Breast epithelium (tissue), 4 donors: ENCODE measurements at places on chromosomes 6 and 20. TPM values are rescaled to one million over a fixed set of nuclear protein-coding genes. Genes with fewer than 3 reads are reported as not detected.
A peak's percentile ranks its signal among the peaks of the same experiment; 100 is the strongest.

Gene TRAPPC3L
- total RNA-seq: 0.80 TPM

Gene SIRPD
- total RNA-seq: not detected

- DNase-seq: no peak
- H3K27me3 ChIP-seq: no peaks in the 10 kb centered on the region
- peaks cover 3% of the 10 kb centered on the region for H3K4me1 ChIP-seq
- H3K4me3 ChIP-seq: no peak overlapping the region
- no peak overlapping the region for H3K27ac ChIP-seq
Observed at GRCh38 chr20:3710011-3710466, 2.4 kb downstream of the SIGLEC1 start.

GRCh38 chr6:53168516-53169267 is 20.1 kb upstream of the GCM1 start:
- H3K4me1 ChIP-seq: no peaks in the 10 kb centered on the region
- no peaks in the 10 kb centered on the region for H3K36me3 ChIP-seq
- H3K4me3 ChIP-seq: no peak overlapping the region
- no peak for DNase-seq

DNA sequence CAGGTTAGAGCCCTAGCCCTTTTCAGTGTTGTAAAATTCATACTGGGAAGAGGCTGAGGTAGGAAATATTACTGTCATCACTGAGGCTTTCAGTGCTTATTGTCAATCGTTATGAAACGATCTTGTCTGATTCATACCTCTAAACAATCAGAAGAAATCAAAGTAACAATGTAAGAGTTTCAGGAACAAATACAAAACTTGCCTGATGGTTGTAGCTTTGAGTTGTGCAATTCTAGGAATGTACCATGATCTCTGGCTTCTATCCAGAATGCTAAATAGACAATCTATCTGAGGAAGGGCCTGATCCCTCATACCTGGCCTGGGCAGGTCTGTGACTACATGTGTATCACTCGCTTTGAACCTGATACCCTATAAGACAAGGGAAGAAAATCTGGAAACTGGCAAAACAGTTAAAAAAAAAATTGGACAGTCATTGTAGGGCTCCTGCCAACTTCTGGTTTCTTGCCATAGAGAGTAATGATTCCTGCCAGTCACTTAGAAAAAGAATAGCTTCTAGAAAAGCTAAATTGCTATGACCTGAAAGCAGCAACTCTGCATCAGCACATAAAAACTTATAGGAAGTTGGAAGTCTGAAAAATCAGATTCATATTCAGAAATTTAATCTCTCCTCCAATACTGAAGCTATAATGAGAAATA is 234.7 kb downstream of the BTBD9 start:
- H3K27ac ChIP-seq: peak overlapping the region; percentile 62
- H3K4me3 ChIP-seq: no peak overlapping the region
- H3K27me3 ChIP-seq: no peaks in the 10 kb centered on the region
- DNase-seq: no peak

DNA sequence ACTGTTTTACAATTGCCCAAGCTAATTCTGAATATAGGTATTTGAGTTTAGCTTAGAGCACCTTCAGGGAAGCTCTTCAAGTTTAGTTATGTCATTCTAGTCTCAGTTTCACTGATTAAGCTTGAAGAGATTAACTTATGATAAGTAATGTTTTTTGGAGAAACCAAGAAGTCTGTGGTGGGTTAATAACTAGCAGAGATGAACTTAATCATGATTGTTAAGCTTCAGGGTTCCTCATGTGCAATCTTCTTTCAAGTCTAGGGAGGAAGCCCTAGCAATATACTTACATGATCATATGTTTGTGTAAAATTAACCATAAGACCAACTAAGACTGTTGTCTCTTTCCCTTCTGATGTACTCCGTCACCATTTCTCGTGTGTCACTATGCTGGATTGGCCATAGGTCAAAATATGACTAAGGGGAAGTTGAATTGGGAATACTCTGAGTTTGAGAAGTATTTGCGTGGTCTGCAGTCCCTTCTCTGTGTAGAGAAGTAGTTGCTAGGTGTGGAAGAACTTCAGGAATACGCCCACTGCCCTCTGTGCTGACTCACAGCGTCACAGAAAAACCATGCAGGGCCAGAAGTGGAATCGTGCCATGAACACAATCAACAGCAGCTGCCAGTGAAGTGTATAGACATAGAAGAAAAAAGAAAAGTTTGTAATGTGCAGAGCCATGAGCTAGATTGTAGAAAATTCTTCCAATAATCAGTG is 88.3 kb downstream of the SH3BGRL2 start:
- H3K4me3 ChIP-seq: no peak overlapping the region
- no peaks in the 10 kb centered on the region for H3K36me3 ChIP-seq
- H3K27me3 ChIP-seq: no peaks in the 10 kb centered on the region
- DNase-seq: no peak

GRCh38 chr6:69044534-69044933 is 409.5 kb downstream of the ADGRB3 start:
- no peak overlapping the region for H3K4me3 ChIP-seq
- no peak for DNase-seq

GRCh38 chr20:10179574-10180298 is 38.9 kb upstream of the SNAP25 start:
- H3K27ac ChIP-seq: no peak overlapping the region
- no peaks in the 10 kb centered on the region for H3K4me1 ChIP-seq
- H3K4me3 ChIP-seq: no peak overlapping the region
- DNase-seq: no peak
- H3K27me3 ChIP-seq: no peaks in the 10 kb centered on the region
- H3K36me3 ChIP-seq: no peaks in the 10 kb centered on the region
